Thyroid gland (tissue), 4 donors: ENCODE measurements at places on chromosomes 4 and X. TPM values are rescaled to one million over a fixed set of nuclear protein-coding genes. Genes with fewer than 3 reads are reported as not detected.

DNA sequence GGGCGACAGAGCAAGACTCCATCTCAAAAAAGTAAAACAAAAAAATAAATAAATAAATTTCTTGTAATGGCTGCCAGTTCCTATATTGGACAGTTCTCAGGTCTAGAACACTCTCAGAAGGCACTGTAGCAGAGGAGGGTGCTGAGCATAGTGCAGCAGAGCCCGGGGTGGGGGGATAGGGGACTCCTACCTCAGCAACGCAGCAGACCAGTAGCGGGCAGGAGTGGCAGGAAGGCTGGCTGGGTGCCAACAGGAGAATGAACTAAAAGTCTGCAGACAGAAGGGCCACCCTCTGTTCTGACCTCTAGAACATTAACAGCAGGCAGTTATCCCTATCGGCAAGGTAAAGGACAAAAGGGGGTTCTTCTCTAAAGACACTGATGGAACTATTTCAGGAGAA, 20.2 kb downstream of the PDK3 start:
- H3K4me1 ChIP-seq: no peaks in the 10 kb centered on the region
- no peak overlapping the region for H3K27ac ChIP-seq
- DNase-seq: no peak
- H3K36me3 ChIP-seq: no peaks in the 10 kb centered on the region
- no peaks in the 10 kb centered on the region for H3K27me3 ChIP-seq
- no peak overlapping the region for H3K4me3 ChIP-seq

- no peak overlapping the region for H3K27ac ChIP-seq
- no peaks in the 10 kb centered on the region for H3K4me1 ChIP-seq
- H3K4me3 ChIP-seq: no peak overlapping the region
- DNase-seq: no peak
- no peaks in the 10 kb centered on the region for H3K27me3 ChIP-seq
Measured at GRCh38 chr4:29553846-29554245, 1166.3 kb upstream of the PCDH7 start.

- no peaks in the 10 kb centered on the region for H3K36me3 ChIP-seq
- no peaks in the 10 kb centered on the region for H3K27me3 ChIP-seq
- H3K27ac ChIP-seq: no peak overlapping the region
- no peaks in the 10 kb centered on the region for H3K4me1 ChIP-seq
- H3K4me3 ChIP-seq: no peak overlapping the region
Measured at GRCh38 chr4:184163813-184164212, 53.9 kb downstream of the ENPP6 start.

DNA sequence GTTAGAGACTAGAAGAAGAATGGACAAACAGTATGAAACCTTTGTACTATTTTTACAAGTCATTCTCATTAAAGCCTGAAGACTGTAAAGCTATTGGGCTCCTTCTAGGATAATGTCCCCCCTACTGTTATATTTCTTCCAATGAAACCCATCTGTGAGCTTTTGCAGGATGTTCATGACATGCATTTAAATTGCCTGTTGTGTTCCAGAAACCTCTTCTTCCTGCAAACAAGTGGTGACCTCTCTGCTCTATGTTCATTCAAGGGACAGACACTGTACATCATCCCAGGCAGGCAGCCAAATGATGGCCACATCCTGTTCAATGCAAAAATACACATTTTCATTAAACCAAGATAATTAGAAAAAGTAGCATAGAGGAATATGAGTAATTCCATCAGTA, 128.0 kb downstream of the C4orf33 start:
- no peak overlapping the region for H3K27ac ChIP-seq
- no peak overlapping the region for H3K4me3 ChIP-seq
- no peaks in the 10 kb centered on the region for H3K36me3 ChIP-seq
- no peaks in the 10 kb centered on the region for H3K27me3 ChIP-seq
- H3K4me1 ChIP-seq: no peaks in the 10 kb centered on the region
- no peak for DNase-seq

DNA sequence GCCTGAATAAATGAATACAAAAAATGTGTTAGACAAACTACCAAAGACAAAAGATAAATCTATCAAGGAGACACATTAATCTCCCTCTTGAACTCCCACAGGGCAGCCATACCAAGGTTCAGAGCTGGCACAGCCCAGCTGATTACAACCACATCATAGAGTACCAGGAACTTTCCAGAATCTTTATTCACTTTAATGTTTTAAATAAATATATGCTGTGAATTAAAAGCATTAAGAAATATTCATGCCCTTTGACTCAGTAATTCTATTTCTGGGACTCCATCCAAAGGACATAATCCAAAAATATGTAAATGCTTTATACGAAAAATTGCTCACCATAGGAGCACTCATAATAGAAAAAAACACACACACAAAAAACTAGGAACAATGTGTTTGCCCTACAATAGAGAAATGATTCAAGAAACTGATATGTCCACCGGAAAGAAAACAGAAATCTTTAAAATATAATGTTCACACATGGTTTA, 126.0 kb downstream of the LDB2 start:
- no peaks in the 10 kb centered on the region for H3K36me3 ChIP-seq
- no peaks in the 10 kb centered on the region for H3K4me1 ChIP-seq
- no peak overlapping the region for H3K4me3 ChIP-seq
- no peak overlapping the region for H3K27ac ChIP-seq
- no peaks in the 10 kb centered on the region for H3K27me3 ChIP-seq

DNA sequence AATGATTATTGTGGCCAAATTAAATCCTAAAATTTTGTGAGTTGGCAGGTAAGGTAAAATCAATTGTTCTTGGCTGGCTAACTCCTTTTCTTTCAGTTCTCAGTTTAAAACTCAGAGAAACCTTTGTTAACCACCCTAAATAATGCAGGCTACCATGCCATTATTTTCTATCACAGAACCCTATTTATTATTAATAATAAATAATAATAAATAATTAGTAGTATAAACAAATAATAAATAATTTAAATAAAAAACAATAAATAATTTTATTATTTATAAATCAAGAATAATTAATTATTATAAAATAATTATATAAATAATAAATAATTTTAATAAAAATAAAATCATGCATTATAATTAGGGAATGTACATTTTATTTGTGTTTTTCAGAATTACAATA, 390.3 kb downstream of the ARHGAP24 start:
- H3K4me1 ChIP-seq: peaks cover 41% of the 10 kb centered on the region
- DNase-seq: no peak
- no peak overlapping the region for H3K4me3 ChIP-seq
- H3K27ac ChIP-seq: no peak overlapping the region

DNA sequence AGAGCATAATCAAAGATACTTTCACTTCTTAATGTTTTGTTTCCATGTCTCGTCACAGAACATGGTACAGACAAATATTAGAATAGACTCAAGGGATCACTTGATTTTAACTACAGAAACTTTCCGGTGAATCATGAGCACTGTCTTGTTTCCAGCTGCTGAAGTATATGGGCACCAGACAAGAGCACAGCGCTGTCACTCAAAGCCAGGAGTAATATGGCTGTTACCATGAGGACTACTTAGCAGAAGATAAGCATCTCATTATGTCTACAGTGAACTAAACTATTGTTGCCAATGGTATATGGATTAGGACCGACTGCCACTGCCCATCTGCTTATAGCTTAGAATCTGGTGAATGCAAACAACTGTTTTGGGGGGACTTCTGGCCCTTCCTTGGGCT, 34.3 kb downstream of the MECP2 start:
- no peak overlapping the region for H3K27ac ChIP-seq
- H3K4me1 ChIP-seq: peaks cover 27% of the 10 kb centered on the region
- no peaks in the 10 kb centered on the region for H3K36me3 ChIP-seq
- no peaks in the 10 kb centered on the region for H3K27me3 ChIP-seq

GRCh38 chr4:38202242-38202641, 242.0 kb downstream of the PTTG2 start:
- no peaks in the 10 kb centered on the region for H3K36me3 ChIP-seq
- DNase-seq: no peak
- H3K27ac ChIP-seq: no peak overlapping the region
- no peak overlapping the region for H3K4me3 ChIP-seq
- H3K4me1 ChIP-seq: peaks cover 2% of the 10 kb centered on the region
- no peaks in the 10 kb centered on the region for H3K27me3 ChIP-seq

DNA sequence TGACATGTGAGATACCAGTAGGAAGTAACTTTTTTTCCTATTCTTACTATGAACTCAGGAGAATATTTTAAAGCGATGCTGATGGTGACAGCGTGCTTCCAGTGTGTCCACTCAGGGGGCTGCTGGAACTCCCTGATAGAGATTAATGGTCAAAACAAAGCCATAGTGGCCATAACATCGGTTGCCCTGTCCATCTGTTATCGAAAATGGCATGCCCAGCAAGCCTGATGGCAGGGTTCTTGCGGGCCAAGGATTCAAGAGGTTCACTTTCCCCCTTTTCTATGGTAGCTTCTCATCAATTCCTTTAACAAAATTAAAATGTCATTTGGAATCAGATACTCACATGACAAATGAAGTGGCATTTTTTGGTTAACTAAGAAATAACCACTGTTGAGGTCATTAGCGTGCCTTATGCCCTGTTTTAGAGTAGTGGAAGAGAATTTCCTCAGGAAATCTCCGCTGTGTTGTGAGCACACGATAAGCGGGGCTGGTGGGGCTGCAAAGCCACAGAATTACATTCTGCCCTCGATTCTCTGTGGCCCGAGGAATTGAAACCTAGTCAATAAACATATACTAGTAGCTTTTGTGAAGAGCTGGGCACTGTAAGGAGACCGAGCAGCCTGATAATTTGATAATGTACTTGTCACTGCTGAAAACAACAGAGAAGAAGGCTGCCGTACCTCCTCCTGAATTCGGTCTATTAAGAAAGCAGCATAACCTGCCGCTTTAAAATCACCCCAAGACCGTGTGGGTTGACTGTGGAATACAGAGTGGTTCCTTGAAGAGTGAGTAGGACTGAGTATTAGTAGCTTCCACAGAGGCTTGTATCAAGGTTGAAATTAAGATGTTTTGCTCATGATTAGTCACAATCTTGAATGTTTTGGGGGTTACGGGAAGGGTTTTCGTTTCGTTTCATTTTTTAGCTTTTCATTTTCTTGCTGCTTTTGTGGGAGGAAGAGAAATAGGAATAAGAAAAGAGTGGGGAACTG, 46.7 kb downstream of the PTCHD1 start:
- H3K27ac ChIP-seq: no peak overlapping the region
- H3K27me3 ChIP-seq: no peaks in the 10 kb centered on the region
- no peak for DNase-seq
- H3K36me3 ChIP-seq: no peaks in the 10 kb centered on the region
- H3K4me1 ChIP-seq: no peaks in the 10 kb centered on the region

The CXCL13 gene
- not detected for total RNA-seq

The PTCHD1 gene
- total RNA-seq: 0.27 TPM

The FREM3 gene
- total RNA-seq: not detected
